ENCODE measurements at places on chromosomes 2 and 18.

GRCh38 chr18:80022613-80023012 is 11.6 kb upstream of the RBFA start:
- no peak for DNase-seq

GRCh38 chr18:39611381-39612100 is 2045.9 kb upstream of the CELF4 start:
- DNase-seq, result no peak

- no peak for DNase-seq
Measured at GRCh38 chr2:88831071-88831791, 139.8 kb downstream of the RPIA start.

GRCh38 chr2:148917431-148917830 is 42.4 kb downstream of the KIF5C start:
- DNase-seq, result no peak

- no peak for DNase-seq
Measured at GRCh38 chr2:11980809-11981208, 234.4 kb downstream of the LPIN1 start.

- no peak for DNase-seq
Measured at GRCh38 chr2:181552808-181553207, 95.6 kb downstream of the ITGA4 start.

DNA sequence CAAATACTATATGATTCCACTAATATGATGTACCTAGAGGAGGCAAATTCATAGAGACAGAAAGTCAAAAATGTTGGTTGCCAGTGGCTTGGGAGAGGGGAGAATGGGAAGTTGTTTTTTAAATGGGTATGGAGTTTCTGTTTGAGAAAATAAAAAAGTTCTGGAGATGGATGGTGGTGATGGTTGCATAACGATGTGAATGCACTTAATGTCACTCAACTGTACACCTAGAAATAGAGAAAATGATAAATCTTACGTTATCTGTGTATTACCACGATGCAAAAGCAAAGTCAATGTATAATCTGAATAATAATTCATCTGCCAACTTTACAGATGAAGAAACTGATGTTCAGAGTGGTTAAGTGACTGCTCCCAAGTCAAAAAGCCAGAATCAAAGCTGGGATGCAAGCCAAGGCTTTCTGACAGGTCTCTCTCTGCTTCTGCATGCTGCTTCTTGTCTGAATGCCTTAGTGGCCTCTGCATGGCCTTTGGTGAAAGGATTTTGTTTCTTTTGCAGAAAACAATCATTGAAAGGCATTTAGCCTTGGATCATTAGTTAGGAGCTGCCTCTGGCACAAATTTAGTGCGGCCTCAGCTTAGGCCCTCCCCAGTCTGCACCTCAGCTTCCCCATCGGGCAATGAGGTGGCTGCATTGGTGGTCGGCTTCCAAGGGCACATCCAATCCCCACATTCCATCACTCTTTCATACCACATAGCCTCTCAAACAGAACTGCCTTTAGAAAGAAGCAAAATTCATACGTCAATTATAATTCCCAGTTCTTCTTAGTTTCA is 46.5 kb upstream of the MYCN start:
- DNase-seq, result no peak

DNA sequence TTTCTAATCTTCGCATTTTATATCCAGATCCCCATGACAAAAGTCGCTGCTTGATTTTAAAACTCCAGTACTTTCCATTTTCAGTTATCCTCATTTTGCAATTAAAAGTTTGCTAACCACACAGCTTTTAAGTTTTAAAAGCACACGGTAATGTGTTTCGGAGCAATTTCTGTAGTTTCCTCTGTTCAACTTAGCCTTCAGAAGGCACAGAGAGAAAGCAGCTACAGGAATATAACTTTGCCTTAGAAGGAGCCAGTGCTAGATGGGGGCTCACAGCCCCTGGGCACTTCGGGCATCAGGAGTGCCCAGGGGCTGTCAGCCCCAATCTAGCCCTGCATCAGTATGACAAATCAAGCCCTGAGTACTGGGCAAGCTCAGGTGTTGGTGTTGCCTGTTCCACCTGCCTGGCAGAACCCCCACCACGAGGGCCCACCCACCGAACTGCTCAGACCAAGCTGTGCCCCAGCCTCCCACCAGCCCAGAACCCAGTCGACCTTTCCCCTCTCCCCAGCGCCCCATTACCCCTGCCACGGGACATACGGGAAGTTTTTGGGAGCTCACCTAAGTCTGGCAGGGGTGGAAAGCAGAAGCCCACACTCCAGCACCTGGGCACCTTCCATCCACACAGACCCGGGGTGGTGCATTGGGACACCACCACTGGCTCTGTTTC is 47.3 kb downstream of the TRABD2A start:
- DNase-seq, result peak; percentile 45

- no peak for DNase-seq
Measured at GRCh38 chr18:13530879-13531387, 195.4 kb downstream of the FAM210A start.

GRCh38 chr2:200449149-200449548 is 60.7 kb downstream of the KCTD18 start:
- no peak for DNase-seq

- DNase-seq, result no peak
Measured at GRCh38 chr18:4721545-4721944, 266.4 kb upstream of the DLGAP1 start.

GRCh38 chr18:44507729-44508325 is 172.9 kb upstream of the SETBP1 start:
- DNase-seq, result peak; percentile 53

- DNase-seq, result no peak
Measured at GRCh38 chr2:1773883-1774282, 29.6 kb upstream of the PXDN start.

GRCh38 chr18:50653402-50654093 is 93.7 kb downstream of the MAPK4 start:
- no peak for DNase-seq

DNA sequence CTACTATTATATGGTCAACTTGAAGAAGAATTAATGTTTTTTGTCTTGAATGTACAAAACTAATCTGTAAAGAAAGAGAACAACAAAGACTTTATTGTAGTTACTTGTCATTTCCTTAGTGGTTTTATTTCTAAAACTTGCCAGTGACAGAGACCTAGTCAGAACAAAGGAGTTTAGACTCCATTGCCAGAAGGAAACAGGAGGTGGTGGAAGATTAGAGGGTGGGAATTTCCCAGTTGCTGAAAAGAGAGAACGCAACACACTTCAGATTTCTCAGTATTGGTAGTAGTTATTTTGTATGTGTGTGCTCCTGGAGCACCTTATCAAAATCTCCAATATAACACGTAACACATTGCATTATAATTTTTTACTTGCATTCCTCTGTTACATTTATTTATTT is 81.4 kb downstream of the CDCA7 start:
- DNase-seq, result no peak

GRCh38 chr18:44700652-44701051 is 20.0 kb downstream of the SETBP1 start:
- DNase-seq, result no peak

- DNase-seq, result no peak
Measured at GRCh38 chr18:54148151-54148550, 76.3 kb downstream of the MBD2 start.

DNA sequence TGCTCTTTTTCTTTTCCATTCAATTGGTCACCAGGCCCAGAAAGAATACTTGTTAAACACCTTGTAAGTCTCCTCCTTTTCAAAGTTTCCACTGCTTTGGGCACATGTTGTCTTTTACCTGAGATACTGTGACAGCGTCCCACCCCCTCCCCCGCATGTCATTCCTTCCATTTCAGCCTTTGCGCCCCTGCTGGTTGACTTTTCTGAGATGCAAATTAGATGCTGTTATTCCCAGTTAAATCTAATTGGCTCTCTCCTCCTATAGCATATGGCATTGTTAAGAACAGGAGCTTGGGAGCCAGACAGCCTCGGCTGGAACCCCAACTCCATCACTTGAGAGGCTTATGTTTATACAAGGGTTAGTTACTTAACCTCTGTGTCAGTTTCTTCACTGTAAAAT is 80.3 kb upstream of the GAREM1 start:
- DNase-seq, result no peak

GRCh38 chr2:177355874-177356273 is 36.7 kb upstream of the AGPS start:
- no peak for DNase-seq

GRCh38 chr18:24488824-24489493 is 28.5 kb downstream of the HRH4 start:
- DNase-seq, result no peak

- DNase-seq, result no peak
Measured at GRCh38 chr18:49249521-49249920, 210.9 kb downstream of the DYM start.

DNA sequence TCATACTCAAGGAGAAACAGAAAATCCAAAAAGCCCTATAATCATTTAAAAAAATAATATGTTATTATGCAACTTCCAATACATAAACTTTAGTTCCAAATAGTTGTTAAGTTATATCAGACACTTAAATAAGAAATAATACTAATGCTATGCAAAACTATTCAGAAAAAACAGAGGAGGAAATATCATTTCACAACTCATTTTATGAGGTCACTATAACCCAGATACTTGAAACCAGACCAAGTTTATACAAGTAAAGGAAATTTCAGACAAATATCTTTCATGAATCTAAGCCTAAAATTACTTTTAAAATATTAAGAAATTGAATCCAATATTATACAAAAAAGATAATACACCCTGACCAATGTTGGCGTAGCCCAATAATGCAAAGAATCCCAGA is 260.8 kb downstream of the CD226 start:
- no peak for DNase-seq

- DNase-seq, result no peak
Measured at GRCh38 chr2:26721115-26722032, 28.9 kb downstream of the KCNK3 start.

DNA sequence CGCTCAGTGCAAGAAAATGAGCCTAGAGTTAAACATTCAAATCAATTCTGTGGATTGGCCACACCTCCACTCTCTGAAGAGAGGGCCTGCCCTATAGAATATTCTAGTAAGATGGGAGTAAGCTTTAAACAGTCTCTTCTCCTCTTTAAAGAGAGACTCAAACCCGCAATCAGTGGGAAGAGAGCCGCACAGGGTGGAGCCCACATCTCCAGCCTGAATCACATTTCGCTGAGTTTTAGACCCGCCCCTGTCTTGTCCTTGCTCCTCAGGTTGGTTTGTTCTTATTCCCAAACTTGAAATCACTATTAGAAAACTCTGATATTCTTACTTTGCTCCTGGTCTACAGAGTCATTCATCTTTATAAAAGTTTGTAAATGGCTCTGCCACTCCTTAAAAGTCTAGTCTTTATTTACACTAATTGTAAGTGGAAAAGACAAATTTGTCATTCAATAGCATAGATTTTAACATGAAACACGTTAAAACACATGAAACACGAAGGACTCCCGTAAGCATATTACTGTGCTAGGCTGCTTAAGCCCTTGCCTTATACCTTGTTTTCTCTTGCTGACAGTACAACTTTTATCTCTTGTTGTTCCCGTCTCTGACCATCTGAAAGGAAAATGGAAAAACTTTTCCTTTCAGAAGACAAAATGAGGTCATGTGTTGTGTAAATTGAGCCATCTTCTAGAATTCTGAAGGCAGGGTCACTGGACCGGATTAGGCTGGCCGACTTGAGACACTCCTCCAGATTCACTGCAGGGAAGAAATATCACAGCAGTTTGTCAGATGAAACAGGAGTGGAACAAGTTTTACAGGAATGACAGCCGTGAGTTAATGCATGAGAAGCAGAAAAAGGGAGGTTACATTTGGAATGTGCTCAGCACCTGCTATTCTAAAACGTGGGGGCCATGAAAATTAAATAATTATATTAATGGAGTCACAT is 5.6 kb downstream of the DSC1 start:
- DNase-seq, result no peak

DNA sequence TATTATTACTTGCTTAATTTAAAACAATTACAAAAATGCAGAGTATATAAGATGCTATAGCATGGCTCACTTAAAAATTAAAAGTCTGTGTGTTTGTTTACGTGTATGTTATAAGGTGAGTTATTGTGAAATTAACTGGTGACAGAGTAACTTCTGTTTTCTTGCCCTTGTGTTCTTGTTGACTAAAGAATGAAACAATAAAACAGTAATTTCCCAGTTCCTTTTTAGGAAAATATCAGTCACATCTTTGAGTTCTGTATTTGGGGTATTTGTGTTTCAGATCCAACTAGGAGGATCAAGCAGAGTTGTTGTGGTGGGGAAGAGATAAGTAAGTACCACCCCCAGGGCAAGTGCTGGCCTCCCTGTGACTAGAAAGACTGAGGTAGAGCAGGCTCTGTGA is 143.6 kb downstream of the CCDC148 start:
- DNase-seq, result no peak

DNA sequence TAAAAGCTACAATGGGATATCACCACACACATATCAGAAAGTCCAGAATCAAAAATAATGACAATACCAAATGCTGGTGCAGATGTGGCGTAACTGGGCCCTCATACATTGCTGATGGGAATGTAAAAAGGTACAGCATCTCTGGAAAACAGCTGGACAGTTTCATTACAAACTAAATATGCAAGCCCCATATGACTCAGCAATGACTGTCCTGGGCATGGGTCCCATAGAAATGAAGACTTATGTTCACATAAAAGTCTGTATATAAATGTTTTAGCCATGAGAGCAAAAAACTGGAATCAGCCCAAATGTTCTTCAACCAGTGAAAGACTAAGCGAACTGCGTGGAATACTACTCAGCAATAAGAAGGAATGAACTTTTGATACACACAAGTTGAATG is 56.7 kb downstream of the ALPK2 start:
- no peak for DNase-seq

DNA sequence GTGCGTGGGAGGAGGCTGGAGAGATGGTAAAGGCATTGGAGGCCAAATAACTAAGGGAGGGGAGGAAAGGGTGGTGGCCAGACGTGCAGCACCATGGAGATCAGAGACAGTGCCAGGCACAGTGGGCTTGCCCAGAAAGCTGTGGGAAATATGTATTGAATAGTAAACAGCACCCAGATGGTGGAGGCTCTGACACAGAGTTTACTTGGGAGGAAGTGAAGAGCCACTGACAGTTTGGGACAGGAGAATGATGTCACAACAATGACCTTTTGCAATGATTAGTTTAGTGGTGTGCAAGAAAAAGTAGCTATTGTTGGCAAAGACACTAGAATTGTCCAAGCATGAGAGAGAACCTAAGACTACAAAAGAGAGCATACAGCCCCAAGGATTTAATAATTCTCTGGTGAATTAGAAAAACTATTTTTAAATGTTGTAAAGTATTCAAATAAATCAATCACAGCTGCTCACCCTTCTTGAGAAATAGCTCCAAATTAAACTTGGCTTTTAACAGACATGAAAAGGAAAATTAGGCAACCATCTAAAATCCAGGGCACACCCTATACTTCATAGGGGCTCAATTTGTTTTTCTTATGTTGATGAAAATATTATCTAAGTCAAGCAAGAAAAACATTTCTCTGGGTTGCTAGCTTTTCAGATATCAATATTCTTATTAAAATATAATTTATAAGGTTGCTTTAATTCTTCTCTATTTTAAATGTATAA is 458.7 kb upstream of the HNRNPA3 start:
- DNase-seq, result no peak

DNA sequence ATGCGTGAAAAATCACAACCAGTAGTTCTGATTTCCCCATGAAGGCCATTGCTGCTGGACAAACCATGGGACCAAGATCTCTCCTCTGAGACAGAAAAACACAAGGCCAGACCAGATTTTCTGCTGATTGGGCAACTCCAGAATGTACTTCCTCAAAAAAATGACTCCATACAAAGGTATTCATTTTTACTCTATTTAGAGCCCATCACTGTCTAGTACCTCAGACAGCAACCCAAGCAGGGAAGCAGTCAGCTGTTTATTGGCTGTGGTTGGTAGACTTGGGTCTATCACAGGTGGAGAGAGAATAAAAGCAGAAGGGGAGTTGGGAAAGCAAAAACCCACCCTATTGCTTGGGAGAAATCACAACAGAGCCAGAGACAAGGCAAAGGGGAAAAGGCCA is 219.9 kb downstream of the PIK3C3 start:
- DNase-seq, result no peak

- DNase-seq, result no peak
Measured at GRCh38 chr2:55887901-55888624, 35.5 kb downstream of the EFEMP1 start.

Measured in activated CD8-positive, alpha-beta memory T cell treated with anti-CD3 and anti-CD28 coated beads, Interleukin-2, amount 50 U/mL, for 48 hours (primary cell).